Activated CD4-positive, alpha-beta memory T cell treated with anti-CD3 and anti-CD28 coated beads, Interleukin-2, amount 10 ng/mL, durations not matched to agents 7 days and 5 days (primary cell): ENCODE measurements at places on chromosomes 6 and 20. TPM values are rescaled to one million over a fixed set of nuclear protein-coding genes. Genes with fewer than 3 reads are reported as not detected.

The PTK7 gene
- 0.23 TPM for total RNA-seq

The BICRAL gene
- 28.1 TPM for total RNA-seq

The TENT5A gene
- total RNA-seq, result 2.0 TPM

DNA sequence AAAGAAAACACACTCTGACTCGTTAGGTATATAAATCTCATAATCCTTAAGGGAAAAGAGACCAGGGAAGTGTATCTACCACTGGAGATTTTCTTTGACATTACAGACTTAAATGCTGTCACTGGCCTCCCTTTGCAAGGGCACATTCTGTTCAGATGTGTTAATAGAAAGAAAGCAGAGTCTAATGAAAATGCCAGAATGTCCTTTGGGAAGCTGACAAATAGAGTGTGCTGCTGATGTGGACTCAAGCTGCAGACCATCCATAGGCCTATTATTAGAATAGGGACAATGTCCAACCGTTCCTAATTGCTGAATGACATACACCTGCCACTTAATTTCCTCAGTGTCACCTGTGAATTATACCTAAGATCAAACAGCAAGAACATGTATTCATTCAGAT is 41.2 kb downstream of the SLC35D3 start:
- no peak for DNase-seq

DNA sequence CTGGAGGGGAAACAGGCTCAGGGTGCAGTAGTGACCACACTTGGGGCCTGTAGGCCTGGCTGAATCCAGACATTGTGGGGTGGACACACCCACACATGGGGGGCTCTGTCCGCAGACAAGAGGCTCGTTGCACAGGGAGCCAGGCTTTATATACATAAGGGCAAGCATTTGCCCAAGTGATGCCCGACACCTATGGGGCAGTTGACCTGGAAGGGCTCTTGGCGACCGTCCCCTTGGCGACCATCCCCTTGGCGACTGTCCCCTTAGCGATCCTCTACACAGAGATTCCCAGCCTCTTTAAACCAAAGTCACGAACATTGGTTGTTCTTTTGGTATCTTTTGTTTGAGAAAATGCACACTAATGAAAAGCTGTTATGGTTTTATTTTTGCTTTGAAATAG is 2.7 kb downstream of the TOX2 start:
- DNase-seq, result no peak

DNA sequence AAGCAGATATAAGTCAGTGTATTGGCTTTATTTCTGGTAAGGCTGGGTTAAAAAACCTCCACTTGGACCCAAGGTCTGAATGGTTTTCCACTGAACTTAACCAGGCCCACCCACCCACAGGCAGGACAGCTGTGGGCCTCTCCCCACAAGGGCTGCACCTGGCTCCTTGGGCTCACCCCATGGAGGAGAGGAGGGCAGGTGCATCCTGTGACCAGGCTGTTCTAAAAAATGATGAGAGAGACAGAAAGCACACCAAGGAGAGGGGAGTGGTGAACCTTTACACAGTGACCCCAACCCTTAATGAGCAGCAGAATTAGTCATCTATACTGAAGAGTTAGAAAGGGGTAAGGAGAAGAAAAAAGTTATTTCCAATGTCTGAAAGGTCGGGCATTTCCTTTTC is 34.5 kb upstream of the DUSP22 start:
- DNase-seq, result no peak

The CALHM6 gene
- total RNA-seq, result 11.2 TPM

GRCh38 chr20:62814060-62814708 is 2.7 kb upstream of the COL9A3 start:
- DNase-seq, result no peak

DNA sequence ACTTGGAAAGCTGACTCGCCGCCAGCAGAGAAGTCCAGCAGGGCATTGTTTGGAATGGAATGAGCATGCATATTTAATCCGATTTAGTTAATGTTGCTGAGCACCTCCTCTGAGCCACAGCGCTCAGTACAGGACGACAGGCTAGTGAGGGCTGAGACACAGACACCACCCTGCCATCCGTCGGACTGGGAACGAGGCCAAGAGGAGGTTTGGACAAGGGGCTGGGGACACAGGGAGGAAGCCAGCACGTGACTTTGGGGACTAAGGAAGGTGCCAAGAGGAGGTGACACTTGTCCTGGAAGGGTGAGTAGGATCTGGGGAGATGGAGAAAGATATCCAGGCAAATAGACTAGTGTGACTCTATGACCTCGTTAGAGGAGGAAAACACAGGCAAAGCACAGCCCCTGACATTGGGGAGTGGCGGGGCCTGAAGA is 152.5 kb upstream of the ECI2 start:
- no peak for DNase-seq

DNA sequence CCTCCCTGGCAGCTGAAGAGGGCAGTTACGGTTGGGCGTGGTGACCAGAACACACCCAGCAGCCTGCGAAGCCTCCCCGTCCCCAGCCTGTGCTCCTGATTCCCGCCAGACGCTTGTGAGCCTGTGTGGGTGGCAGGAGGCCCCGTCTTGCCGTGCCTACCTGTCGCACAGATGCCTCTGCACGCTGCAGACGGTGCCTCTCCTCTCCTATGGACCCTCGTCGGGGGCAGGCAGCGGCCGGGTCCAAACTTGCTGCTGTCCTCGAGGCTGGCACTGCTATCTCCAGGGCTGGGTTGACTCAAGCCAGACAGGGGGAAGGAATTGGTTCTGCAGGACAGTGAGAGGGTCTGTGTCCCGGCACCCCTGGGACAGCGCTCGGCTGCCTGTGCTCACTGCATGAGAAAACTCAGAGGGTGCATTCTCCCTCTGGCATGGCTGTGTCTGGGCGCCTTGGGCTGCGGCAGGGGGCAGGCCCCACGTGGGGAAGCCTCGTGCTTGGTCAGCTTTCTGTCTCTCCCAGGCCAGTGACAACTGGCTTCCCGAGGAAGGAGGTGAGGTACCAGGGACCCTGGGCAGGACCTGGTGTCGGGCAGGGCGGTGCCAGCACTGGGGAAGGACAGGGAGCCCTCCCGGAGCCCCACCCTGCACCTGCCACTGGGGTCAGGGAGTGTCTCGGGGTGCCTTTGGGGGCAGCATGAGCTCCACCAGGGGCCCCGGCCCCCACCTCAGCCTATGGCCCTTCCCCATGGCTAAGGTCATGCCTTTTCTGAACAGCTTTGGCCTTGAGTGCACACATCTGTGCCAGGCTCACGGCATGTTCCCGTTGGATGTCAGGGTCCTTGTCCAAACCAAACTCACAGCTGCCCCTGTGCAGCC is 127.5 kb downstream of the TAF4 start:
- no peak for DNase-seq

The IYD gene
- total RNA-seq, result not detected

The LHFPL5 gene
- not detected for total RNA-seq

DNA sequence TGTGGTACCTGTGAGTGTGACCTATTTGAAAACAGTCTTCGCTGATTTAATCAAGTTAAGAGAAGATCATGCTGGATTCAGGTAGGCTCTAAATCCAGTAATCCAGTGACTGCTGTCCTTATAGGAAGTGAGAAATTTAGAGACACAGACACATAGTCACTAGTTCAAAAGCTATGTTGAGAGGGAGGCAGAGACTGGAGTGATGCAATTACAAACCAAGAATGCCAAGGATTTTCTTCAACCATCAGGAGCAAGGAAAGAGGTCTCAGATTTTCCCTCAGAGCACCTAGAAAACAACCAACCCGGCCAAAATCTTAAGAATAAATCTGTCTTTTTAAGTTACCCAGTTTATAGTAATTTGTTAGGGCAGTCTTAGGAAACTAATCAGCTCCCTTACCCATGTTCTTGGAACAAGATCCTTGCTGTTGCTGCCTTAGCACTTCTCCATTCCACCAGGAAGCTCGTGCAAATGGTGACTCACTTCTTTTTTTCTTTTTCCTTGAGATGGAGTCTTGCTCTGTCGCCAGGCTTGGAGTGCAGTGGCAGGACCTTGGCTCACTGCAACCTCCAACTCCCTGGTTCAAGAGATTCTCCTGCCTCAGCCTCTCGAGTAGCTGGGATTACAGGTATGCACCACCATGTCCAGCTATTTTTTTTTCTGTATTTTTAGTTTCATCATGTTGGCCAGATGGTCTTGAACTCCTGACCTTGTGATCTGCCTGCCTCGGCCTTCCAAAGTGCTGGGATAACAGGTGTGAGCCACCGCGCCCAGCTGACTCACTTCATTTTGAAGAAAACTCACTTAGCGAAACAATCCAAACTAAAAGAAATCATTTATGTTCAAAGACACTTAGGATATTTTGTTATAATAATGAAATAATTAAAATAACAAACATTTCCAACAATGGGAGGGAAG is 34.4 kb upstream of the ZNF184 start:
- DNase-seq, result no peak

DNA sequence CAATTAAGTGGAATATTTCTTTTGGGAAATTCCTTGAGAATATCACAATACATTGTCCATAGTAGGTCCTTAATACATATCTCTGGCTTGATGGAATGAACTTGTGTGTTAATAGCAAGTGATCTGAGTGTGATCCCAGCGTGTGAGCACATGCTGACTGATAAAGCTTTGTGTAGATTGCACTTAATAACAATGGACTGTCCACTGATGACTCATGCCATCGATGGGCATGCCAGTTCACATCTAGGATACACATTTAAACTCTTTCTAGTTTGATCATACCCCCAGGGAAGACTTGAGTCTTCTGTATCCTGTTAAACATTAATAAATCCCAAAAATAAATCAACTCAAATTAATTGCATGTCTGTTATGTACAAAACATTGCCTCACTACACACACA is 454.3 kb upstream of the SPTLC3 start:
- no peak for DNase-seq

DNA sequence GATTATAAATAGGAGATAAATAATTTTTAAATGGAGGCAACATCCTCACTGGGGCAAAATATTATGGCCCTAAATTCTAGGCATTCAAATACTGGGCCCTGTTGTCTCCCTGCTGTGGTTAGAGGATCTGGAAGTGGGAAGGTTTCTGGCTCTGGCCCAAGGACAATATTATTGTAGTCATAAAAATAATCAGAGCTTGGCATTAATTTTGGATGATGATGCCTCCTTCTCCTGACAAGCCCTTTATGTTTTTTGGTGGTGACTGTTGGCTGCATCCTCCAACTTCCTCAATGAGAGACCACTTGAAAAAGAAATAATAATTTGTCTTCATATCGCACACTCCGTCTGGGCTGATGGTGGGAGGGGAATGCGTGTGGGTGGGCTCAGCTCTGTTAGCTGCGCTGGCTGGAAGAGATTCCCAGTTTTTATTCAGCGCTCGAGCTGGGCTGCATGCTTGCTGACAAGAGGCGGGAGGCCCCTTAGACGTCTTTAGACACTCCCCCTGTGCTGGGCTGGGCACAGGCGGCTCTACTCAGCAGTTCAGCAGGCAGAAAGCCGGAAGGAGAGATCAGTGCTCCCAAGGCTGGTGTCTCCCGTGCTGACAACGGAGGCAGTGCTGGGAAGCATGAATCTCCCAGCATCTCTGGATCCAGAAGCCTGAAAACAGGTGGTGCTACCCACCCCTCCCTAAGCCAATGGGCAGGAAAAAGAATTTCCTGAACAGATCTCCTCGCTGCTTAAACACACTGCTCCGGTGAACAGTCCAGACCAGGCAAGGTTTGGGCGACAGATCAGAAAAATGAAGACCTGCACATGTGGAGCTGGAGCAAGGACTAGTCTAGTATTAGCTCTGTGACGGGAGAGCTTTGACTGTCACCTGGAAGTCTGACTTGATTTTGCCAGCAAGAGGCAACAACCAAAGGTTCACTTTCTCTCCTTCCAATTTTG is 97.7 kb downstream of the SYCP2 start:
- no peak for DNase-seq

GRCh38 chr6:153170511-153170910 is 39.4 kb upstream of the RGS17 start:
- DNase-seq, result no peak

The ZSCAN16 gene
- 5.3 TPM for total RNA-seq

The EBF4 gene
- 2.9 TPM for total RNA-seq

The SIM1 gene
- 0.30 TPM for total RNA-seq

GRCh38 chr20:41223112-41223511 is 85.8 kb downstream of the PLCG1 start:
- DNase-seq, result no peak

GRCh38 chr6:33577718-33578117 is 2.4 kb downstream of the BAK1 start:
- peak; percentile 34 for DNase-seq

The AK9 gene
- 4.9 TPM for total RNA-seq

- DNase-seq, result no peak
Measured at GRCh38 chr6:106811088-106811686, 163.3 kb downstream of the CD24 start.

- DNase-seq, result no peak
Measured at GRCh38 chr6:12026833-12027232, 14.7 kb downstream of the HIVEP1 start.

DNA sequence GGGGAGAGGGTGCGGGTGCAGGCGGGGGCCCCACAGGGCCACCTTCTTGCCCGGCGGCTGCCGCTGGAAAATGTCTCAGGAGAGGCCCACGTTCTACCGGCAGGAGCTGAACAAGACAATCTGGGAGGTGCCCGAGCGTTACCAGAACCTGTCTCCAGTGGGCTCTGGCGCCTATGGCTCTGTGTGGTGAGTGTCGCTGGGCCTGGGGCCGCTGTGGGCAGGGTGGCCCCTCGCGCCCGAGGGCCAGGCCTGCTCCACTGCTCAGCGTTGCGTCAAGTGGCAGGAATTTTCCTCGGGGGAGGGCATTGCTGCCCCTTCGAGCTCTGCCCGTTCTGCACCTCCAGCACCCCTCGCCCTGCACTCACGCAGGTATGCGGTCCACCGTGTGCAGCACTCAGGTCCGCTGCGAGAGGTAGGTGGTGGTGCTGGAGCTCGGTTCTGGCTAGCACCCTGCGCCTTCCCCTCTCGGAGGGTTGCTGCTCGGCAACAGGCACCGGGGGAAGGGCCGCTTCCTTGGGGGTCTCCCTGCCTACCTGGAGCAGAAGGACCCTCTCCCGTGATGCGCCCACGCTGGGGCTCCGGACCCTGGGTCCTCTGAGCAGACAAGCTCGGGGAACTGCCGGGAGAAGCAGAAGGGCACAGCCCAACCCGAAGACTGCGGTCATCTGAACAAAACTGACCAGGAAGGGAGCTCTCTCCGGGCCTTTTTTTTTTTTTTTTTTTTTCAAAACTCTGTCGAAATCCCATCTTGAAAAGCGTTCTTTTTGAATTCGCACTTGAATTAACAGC is 674 bp downstream of the MAPK14 start:
- DNase-seq, result peak; percentile 48

GRCh38 chr20:36519012-36519719 is 22.2 kb upstream of the MYL9 start:
- DNase-seq, result no peak
